ENCODE measurements at places on chromosomes 11 and 22.
A peak's percentile ranks its signal among the peaks of the same experiment; 100 is the strongest.

GRCh38 chr11:47124675-47125074 is 52.0 kb downstream of the ARFGAP2 start:
- no peak for DNase-seq

- DNase-seq = no peak
Measured at GRCh38 chr11:66221726-66222236, 46.7 kb upstream of the RAB1B start.

- DNase-seq = no peak
Measured at GRCh38 chr11:128026596-128026995, 560.8 kb downstream of the ETS1 start.

DNA sequence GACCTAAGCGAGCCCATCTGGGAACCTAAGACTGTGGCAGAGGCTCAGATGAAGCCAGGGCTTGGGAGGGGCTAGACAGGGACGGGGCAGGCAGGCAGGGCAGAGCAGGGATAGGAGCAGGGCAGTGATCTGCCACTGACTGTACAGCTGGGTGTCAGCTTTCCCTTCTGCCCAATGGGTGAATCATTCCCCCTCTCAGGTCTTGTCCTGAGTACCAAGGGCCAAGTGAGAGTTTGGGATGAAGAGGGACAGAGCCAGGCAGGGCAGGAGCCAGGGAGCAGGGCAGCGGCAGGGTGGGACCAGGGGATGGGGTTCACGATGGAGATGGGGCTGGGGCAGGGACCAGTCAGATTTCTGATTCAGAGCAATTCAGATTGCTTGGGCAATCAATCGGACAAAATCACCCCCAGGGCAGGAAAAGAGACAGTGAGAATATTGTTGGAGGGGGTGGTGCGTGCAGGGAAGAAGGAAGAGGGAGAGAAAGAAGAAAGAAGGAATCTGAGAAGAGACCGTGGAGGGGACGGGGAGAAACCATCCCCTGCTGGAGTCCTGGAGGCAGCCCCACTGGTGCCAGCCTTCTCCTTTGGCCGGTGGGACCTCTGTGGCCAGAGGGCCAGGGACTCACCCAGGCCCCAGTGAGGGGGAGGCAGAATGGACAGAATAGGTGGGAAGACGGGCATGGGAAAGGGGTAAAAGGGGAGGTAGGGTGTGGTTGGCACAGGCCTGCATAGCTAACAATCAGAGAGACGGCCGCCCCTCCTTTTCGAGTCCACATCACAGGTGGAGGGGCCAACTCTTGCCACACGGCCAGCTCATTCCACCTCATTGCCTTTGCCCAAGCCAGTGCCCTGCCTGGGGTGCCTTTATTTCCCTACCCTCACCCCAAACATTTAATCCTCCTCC is 47.2 kb downstream of the CYTH4 start:
- no peak for DNase-seq

- DNase-seq = no peak
Measured at GRCh38 chr11:82865841-82866240, 34.4 kb downstream of the PRCP start.

DNA sequence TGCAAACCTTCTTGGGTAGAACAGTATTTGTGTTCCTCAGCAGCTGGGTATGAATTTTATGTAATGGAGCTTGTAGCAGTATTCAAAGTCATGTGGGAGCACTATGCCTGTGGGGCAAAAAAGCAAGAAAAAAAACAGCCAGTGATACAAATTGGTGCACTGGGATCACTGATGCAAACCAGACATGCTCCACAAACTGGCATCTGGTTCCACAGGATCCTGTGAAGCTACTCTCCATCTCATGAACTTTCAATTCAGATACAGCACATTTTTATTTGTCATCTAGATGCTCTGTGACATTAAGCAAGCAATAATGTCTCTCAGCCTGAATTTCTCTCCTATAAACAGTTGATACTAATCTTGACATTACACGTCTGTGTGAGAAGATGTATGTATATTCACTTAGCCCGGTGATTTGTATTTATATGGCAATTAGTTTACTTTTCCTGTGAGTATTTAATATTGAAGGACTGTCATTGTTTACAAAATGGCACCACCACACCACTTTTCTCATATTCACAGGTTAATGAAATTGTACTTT is 208.5 kb upstream of the GRIA4 start:
- no peak for DNase-seq

DNA sequence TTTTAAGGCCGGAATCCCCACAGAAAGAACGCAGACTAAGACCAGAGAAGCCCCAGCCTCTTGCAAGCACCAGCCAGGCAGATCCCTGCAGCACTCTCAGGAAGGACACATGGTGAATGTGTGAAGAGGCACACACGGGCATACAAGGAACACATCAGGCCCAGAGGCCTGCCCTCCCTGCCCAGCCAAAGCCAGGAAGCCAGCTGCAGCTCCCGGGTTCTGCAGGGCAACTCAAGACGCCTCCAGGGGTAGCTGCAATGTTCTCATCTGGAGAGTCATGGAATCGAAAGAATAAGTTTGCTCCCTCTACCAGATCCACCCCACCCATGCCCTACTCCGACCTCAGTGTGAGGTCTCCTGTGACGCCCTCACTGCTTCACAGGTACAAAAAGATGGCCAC is 2.3 kb downstream of the DGCR2 start:
- no peak for DNase-seq

DNA sequence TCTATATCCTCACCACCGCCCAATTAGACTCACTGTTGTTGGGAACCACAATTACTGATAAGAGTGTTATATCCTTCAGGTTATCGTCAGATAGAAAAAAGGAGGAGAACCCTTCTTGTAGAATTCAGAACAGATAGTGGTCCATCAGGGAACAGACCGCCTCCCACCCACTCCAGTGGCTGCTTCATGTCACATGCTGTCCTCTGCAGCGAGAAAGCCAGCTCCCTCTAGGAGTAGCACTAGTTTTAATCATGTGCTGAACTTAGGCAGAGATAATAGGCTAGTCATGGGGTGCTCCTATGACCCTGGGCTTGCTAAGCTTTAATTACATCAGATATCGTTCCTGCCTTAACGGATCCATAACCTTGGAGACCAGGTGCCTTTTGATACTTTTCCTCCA is 51.5 kb upstream of the RAB1B start:
- DNase-seq = no peak

GRCh38 chr11:131094827-131095226 is 178.5 kb upstream of the SNX19 start:
- no peak for DNase-seq

GRCh38 chr11:44950031-44950624 is 555 bp downstream of the TP53I11 start:
- no peak for DNase-seq

- DNase-seq = no peak
Measured at GRCh38 chr11:103222806-103223205, 113.6 kb downstream of the DYNC2H1 start.

GRCh38 chr11:17207317-17208256 is at the start of gene PIK3C2A:
Gene PIK3C2A, minus strand, starts transcription at chr11:17207986. Its CDS starts 38,245 bp downstream, at chr11:17169741.
- peak; percentile 94 for DNase-seq

GRCh38 chr22:37177221-37177620 is 10.8 kb downstream of the C1QTNF6 start:
- no peak for DNase-seq

DNA sequence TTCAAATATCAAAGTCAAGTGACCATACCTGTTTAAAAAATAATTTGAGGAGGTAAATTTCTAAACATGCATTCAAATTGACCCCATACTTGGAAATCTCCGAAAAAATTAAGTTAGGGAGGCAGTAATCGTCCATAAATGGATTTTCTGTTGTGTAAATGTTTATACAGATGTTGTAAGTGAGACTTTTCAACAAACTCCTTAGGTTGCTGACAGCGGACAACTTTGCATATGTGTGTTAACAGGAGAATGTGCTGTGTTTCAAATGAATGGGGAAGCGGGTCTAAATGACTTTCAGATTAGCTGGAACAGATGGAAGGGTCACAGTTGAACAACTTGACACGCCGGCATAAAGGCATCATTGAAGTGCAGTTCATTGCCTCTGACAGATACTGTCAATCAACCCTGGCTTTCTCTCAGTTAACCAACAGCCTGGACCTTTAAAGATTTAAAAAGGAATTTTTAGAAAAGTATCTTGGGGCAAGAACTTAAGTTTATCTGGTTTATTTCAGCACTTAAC is 98.2 kb upstream of the DBX1 start:
- DNase-seq = no peak

- no peak for DNase-seq
Measured at GRCh38 chr11:63099555-63099954, 44.5 kb downstream of the SLC22A24 start.

DNA sequence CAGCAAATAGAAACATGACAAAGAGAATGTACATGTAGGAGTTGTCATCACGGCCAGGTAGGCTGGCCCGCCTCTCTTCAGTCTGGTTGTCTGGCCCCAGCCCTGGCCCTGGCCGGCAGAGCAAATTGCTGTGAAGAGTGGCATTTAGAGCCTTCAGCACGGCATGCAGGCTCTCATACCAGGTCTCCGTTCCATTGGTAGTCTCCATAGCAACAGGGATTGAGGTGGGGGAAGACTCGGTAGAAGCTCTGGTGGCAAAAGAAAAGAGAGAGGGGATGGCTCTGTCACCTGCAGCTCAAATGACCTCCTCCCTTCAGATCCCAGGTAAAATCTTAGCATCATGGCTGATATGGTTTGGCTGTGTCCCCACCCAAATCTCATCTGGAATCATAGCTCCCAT is 10.0 kb downstream of the KCNE3 start:
- DNase-seq = no peak

- DNase-seq = no peak
Measured at GRCh38 chr22:19734837-19735382, 11.6 kb downstream of the GP1BB start.

- no peak for DNase-seq
Measured at GRCh38 chr11:44847316-44847715, 103.4 kb downstream of the TP53I11 start.

GRCh38 chr11:43830928-43831440 is 49.6 kb upstream of the ALKBH3 start:
- peak; percentile 41 for DNase-seq

GRCh38 chr11:130087294-130087926 is 17.7 kb downstream of the APLP2 start:
- no peak for DNase-seq

DNA sequence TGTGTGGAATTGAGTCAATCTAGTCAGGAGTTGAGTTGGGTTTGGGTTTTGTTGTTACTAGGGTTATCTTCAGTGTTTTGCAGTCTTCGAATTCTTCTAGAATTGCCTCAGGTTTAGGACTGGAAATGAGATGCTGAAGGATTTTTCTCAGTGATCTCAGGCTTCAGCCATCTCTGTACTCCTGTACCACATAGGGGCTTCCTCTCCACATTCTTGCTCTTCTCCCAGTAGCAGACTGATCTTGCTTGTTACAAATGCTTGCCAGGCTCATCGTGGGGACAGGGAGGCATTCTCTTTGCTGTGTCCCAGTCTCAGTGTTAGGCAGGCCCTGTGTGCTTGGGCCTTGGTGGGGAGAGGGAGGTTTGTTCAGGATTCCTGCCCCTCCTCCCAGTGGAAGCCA is 96.1 kb downstream of the LRRC32 start:
- no peak for DNase-seq

DNA sequence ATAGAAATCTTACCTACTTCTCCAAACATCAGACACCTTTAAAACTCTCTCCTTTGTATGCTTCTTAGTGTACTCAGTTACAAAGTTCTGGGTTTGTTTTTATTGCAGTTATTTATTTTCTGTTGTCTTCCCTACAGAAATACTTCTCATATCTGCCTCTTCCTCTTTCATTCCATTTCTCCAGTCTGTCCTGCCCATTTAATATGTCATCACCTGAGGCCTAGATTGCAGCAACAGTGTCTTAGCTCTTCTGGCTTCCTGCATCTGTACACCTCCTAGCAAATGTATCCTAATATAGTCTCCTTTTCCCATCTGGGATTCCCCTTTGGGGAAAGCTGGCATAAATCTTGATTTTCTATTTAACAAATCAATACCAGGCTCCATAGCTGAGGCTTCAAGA is 34.9 kb upstream of the PCF11 start:
- DNase-seq = no peak

GRCh38 chr11:13287036-13287435 is 9.4 kb downstream of the BMAL1 start:
- no peak for DNase-seq

GRCh38 chr11:29184939-29185890 is 831.6 kb downstream of the KCNA4 start:
- DNase-seq = no peak

GRCh38 chr11:97814325-97814959 is 1206.3 kb upstream of the CNTN5 start:
- no peak for DNase-seq

- no peak for DNase-seq
Measured at GRCh38 chr22:17548010-17548755, 15.1 kb upstream of the SLC25A18 start.

- DNase-seq = no peak
Measured at GRCh38 chr11:26188554-26188953, 143.4 kb upstream of the ANO3 start.

DNA sequence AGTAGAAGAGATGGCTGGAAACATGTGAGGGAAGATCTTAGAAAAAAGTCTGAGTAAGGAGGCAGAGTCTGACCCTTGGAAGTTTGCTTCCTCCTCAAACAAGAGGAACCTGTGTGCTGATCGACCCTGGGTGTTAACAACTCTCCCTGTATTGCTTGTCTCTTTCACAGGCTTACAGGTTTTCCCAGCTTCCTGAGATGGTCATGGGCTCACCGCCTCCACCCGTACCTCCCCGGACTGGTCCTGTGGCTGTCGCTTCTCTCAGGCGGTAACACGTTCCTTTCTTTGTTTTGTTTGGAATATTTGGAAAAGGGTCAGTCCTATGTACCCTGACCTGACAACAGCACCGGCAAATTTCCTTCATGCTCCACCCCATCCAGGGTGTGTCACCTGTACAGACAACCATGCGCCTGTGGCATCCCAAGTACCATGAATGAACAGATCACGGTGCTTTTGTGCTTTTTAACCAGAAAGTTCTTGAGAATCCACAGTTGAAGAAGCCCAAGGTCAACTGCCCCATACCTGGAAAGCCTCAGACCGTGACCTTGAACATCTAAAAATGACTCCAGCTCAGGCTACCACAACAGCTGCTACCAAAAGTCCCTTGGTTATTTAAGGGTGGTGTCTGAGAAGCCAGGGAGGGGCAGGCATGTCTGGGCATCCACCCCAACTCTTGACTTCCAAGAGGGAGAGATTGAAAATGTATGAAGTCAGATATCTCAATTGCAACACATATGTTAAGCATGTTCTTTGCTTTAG is 44.6 kb downstream of the C11orf91 start:
- no peak for DNase-seq

GRCh38 chr11:88489030-88489429 is 151.5 kb upstream of the CTSC start:
- no peak for DNase-seq
